ENCODE measurements at places on chromosomes 11 and 22. TPM values are rescaled to one million over a fixed set of nuclear protein-coding genes. Genes with fewer than 3 reads are reported as not detected.

- H3K27me3 ChIP-seq = no peaks in the 10 kb centered on the region
- no peak overlapping the region for H3K27ac ChIP-seq
- no peaks in the 10 kb centered on the region for H3K36me3 ChIP-seq
- H3K4me1 ChIP-seq = no peaks in the 10 kb centered on the region
- no peak for DNase-seq
These were observed 12.6 kb upstream of the UPB1 start for GRCh38 chr22:24482575-24482974.

Gene OR5A1
- total RNA-seq = not detected

Gene TRIM48
- total RNA-seq = not detected

GRCh38 chr11:36394056-36394455 lies 98.0 kb downstream of the PRR5L start:
- H3K36me3 ChIP-seq = no peaks in the 10 kb centered on the region
- DNase-seq = no peak
- no peaks in the 10 kb centered on the region for H3K27me3 ChIP-seq
- no peak overlapping the region for H3K4me3 ChIP-seq
- H3K27ac ChIP-seq = no peak overlapping the region

- H3K27me3 ChIP-seq = no peaks in the 10 kb centered on the region
- peak; percentile 9 for DNase-seq
- H3K36me3 ChIP-seq = no peaks in the 10 kb centered on the region
- no peak overlapping the region for H3K4me3 ChIP-seq
These were observed 5.2 kb downstream of the BET1L start for GRCh38 chr11:201966-202365.

DNA sequence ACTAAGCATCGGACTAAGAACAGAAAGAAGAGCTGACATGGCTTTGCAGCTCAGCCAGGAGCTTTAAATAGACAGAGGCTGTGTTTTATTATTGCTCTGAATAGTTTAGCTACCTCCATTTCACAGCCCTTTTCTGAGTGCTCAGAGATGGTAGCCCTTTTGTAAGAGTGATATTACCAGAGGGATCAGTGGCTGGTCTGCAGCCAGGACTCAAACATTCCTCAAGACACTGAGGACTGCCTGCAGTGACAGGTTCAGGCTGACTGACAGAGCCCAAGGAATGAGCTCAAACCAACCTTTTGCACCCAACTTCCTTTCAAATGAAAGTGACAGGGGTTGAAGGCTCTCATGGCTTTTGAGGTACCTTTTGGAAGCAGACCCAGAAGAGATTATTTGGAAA lies 189.0 kb downstream of the DDX10 start:
- no peak for DNase-seq
- no peak overlapping the region for H3K27ac ChIP-seq
- H3K4me3 ChIP-seq = no peak overlapping the region

- no peak overlapping the region for H3K27ac ChIP-seq
- no peak for DNase-seq
- no peaks in the 10 kb centered on the region for H3K36me3 ChIP-seq
- H3K4me3 ChIP-seq = no peak overlapping the region
- no peaks in the 10 kb centered on the region for H3K27me3 ChIP-seq
- H3K4me1 ChIP-seq = no peaks in the 10 kb centered on the region
These were observed 214.4 kb downstream of the ETS1 start for GRCh38 chr11:128372977-128373376.

Gene EML3
- 138 TPM for total RNA-seq

DNA sequence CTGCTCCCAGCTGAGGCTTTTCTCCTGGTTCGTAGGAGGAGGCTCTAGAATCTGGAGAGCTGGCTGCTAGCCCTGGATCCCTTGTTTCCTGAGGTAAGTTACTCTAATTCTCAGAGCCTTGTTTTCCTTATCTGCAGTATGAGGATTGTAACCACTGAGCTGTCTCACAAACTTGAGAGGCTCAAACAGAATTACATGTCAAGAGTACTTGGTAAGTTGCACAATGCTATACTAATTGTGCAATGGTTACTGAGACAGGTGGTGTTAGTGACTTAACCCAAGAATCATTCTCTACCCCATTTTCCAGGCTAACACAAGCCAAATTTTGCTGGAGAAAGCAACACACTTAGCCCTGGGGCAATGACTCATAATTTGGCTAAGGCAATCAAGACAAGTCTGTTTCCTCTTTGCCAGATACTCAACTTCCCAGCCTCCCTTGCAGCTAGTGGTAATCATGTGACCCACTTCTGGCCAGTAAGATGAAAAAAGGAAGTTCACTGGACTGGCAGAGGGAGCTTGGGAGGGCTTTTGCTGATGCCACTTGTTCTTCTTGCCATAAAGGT lies 348.0 kb downstream of the TENM4 start:
- H3K27ac ChIP-seq = no peak overlapping the region
- H3K27me3 ChIP-seq = no peaks in the 10 kb centered on the region
